NCI-H510A (cell line): ENCODE measurements at places on chromosomes 5 and 9.
A peak's percentile ranks its signal among the peaks of the same experiment; 100 is the strongest.

DNA sequence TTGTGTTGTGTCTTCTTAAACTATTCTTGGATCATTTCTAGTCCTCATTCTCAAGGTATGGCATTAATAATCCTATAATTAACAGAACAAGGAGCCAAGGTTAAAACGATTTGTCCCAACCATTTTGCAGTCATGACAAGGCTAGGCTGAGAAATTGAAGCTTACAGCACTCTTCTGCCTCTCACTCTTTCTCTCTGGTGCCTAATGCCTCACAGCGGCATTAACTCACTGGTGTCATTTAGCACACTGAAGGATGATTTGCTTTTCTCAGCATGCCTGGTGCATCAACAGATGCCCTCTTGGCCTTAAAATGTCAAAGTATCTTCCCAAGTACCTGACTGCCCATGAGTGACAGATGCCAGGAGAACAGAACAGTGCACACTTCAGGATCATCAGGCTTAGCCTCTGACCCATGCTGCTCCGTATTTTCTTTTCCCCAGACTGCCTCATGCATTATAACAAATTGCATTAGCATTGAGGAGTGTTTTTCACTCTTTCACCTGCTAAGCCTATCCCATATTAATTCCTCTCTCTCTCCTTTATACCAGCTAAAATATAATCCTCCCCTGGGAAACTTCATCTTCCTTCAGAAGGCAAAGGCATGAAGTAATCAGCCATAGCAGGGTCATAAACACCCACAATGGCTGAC, 61.1 kb upstream of the SV2C start:
- DNase-seq, result no peak

GRCh38 chr5:138077064-138077696, 6.7 kb upstream of the WNT8A start:
- DNase-seq, result peak; percentile 30

DNA sequence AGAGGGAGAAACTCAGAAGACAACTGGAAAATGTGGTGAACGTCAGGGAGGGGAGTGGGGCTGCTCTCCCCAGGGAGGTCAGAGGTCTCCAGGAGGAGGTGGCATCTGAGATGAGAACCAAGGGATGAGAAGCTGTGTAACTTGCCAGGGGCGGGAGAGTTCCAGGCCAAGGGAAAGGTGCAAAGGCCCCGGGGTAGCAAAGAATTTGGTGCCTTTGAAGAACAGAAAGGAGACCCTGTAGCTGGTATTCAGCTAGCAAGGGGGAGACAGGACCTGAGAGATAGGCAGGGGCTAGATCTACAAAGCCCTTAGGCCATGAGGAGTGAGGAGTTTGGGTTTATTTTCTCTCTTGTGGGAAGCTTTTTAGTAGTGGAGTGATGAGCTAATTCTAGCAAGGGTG, 3.3 kb downstream of the DNM1 start:
- no peak for DNase-seq

GRCh38 chr9:127482662-127483061, 31.4 kb downstream of the LRSAM1 start:
- DNase-seq, result no peak

GRCh38 chr5:172529896-172530295, 75.6 kb upstream of the SH3PXD2B start:
- DNase-seq, result no peak

GRCh38 chr5:91670122-91670521, 287.0 kb upstream of the ARRDC3 start:
- DNase-seq, result no peak

DNA sequence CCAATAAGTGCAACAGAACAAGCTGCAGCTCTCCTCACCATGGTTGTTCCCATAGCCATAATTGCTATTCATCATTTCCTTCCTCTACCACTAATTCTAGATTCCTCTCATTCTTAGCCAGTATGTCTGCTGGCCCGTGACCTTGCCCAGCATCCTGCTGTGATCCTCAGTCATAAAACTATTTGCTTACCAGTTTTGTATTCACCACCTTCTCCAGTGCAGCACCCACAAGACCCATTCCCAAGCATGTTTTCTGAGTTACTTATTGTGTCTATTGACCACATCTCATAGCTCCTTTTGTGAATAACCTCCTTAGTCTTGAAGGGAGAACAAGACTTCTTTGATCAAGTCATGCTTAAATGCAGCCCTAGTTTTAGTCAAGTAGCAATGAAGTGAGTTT, 488.0 kb upstream of the CTNND2 start:
- DNase-seq, result no peak

GRCh38 chr9:17625644-17626388, 47.0 kb downstream of the SH3GL2 start:
- peak; percentile 25 for DNase-seq

GRCh38 chr9:69571032-69571431, 101.1 kb downstream of the APBA1 start:
- no peak for DNase-seq

GRCh38 chr9:25964239-25964638, 286.0 kb upstream of the TUSC1 start:
- DNase-seq, result no peak

- no peak for DNase-seq
These were observed 204.8 kb downstream of the TLE4 start for GRCh38 chr9:79776581-79776980.

DNA sequence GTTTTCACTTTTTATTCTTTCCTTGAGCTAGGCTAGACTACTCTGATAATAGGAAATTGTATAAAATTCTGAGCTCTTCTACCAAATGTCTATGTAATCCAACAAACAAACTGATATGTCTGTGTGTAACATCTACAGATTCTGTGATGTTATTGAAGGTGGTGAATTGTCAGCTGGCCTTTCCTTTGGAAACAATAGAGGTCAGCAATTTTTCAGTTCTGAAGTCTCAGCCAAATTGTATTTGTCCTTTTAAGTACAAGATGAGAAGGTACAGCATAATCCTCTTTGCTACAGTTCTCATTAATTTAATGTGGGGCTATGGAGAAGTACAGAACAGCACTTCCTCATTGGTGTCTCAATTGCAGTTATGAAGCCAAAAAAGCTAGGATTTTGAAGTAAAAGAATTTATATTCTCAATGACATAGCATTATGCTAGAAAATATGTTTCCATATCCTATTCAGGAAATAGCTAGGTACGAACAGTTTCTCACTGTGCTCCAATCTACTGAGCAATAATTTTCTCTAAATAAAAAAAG, 198.0 kb downstream of the HINT1 start:
- no peak for DNase-seq

DNA sequence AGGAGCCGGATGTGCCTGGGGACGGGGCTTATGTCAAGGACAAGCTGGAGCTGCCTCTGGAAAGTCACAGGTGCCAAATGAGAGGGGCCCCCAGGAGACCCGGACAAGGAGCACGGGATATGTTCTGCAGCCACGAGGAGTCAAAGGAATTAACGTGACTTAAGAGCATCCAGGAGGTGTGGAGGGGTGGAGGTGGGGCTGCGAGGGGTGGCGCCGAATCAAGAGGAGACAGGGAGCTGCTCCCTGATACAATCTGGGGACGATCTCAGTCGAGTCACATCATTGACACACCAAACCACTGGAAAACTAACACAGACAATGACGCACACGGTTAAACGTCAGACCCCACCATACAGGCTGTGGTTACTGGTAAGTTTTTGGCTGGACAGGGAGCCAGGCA, 10.4 kb downstream of the CCDC127 start:
- no peak for DNase-seq
